Activated gamma-delta T cell treated with Interleukin-2 at 50 U/mL for 16 hours (primary cell): ENCODE measurements at places on chromosomes 2 and 18.

- DNase-seq, result no peak
Observed at GRCh38 chr2:77228391-77228790, 293.8 kb downstream of the LRRTM4 start.

DNA sequence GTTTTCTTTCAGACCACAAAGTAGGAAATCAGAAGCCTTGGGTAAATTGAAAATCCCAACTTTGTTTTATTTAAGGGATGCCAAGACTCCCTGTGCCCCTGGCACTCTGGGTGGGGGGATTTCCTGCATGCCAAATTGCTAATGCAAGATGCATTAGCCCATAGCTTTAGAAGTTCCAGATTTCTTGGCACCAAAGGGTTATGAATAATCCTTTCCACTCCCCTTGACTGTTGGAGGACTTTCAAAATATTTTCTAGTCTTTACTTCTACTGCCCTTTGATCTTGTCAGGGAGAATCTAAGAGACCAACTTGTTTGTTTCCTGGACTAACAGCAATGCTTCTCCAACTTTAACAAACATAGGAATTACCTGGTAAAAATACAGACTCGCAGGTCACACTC lies 81.8 kb upstream of the TGIF1 start:
- no peak for DNase-seq

DNA sequence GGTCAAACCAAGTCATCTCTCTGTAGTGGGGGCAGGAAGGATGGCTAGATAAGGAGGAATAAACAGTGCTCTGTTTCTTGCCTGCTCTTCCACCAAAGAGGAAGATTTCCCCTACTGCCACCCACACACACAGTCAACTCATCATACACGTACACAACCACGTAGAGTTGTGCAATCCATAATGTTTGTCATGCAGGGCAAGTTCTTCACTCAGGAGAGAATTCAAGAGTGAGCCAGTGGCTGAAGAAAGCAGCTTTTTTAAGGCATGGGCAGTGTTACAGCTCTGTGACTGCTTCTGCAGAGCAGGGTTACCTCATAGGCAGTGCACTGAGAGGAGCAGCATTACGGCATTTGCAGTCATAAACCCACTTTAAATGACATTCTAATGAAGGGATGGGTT lies 283.0 kb downstream of the RND3 start:
- no peak for DNase-seq

- no peak for DNase-seq
Observed at GRCh38 chr18:59833785-59834184, 66.0 kb upstream of the PMAIP1 start.

DNA sequence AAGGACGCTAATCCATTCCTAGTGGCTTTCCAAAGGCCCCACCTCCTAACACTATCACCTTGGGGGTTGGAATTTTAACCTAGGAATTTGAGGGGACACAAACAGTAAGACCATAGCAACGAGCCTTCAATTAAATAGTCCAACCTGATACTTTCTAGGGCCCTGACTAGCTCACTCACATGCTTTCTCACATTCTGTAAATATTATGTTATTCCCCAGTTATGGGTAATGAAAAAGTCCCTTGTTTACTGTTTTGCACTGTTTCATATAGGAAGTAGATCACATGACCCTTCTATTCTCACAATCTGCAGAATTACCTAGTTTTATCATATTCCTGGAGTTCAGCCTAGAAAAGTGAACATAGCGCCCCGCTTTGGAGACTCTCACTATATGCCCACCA lies 1212.1 kb upstream of the ACVR2A start:
- no peak for DNase-seq

DNA sequence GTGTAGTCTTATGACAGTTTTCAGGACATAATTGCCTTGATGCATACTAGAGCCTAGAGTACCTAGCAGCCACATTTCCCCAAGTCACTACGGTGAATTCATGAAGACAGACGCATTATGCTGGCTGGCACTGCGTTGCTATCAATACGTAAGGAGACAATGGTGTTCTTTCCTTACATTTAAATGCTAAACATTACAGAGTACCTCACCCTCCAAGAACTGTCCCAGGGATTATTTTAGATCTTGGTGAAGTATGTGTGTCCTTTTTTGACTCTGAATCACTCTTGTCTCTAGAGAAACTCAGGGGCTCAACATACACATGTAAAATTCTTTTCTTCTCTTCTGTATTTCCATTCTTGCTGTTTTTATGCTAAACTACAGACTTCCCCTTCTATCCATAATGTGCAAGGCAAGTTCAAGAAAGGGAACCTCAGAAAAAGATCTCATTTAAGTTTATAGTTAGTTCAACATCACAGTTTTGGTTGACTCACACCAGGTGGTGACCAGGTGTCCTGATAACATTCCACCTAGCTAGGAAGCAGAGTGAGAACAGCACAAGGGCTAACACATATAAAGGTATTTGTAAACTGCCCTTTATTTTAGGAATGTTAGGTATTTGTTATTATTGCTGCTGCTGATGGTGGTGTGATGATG lies 212.4 kb upstream of the HNRNPA3 start:
- DNase-seq, result no peak

- DNase-seq, result no peak
Observed at GRCh38 chr18:63564561-63564960, 22.4 kb downstream of the SERPINB12 start.

- no peak for DNase-seq
Observed at GRCh38 chr2:174683392-174683759, 80.9 kb downstream of the CHRNA1 start.

DNA sequence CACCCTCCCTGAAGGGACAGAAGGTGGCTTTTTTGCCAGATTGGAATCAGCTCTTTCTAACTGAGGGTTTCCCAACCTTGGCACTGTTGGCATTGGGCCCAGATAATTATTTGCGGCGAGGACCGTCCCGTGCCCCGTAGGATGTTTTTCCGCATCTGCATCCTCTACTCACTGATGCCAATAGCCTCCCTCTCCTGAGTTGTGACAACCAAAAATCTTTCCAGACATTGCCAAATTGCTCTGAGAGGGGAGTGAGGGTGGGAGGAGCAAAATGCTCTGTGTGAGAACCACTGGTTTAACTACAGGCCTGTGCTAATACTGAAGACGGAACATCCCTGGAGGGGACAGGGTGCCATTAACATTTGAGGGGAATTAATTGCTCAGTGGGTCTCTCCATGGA lies 33.6 kb upstream of the GLI2 start:
- no peak for DNase-seq

DNA sequence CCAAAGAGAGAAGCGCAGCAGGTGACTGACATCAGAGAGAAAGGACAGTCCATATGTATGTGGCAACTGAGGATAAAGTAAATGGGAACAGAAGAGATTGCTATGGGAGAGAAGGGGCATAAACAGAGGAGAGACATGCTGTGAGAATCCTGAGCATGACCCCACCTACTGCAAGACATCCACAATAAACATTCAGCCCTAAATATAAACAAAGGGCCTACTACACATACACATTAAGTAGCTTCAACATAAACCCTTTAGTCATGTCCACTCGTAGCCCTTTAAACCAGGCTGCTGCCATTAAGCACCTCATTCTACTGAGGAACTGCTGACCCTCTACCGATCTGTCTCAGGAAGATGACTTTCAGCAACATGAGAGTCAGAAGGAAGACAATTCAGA lies 32.9 kb downstream of the CCBE1 start:
- DNase-seq, result no peak

GRCh38 chr2:152813351-152813750 lies 94.9 kb downstream of the ARL6IP6 start:
- DNase-seq, result no peak

- peak; percentile 29 for DNase-seq
Observed at GRCh38 chr18:3605954-3606443, 156.0 kb downstream of the TGIF1 start.

DNA sequence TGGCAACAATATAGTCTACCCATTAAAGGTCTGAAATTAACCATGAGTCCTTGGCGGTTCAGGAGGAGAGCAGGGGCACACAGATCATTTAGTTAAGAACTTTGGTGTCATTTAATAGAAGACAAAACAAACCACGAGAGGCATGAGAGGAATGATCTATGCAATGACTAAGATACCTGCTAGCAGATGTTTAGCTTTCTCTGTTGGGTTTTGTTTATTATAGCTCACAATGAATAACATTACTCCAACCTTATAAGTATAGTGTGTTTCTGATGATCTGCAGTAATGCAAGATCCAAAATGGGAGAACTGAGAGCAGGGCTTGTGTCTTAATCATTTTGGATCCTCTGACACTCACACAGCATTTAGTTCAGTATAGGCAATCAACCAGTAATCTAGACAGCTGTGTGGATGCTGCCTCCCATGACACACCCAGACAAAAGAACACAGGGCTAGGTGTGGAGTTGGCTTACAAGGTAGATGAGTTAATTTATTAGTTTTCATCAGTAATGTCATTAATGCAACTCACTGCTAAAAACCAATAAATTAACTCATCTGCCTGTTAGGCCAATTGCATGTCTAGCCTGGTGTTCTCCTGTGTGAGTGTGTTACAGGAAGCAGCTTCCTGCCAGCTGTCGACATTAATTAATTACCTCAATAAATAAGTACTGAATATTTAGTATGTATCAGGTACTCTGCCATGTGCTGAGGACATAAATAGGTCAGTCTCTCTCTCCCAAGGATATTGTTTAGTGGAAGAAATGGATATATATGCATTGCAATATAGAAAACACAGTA lies 92.3 kb downstream of the CLIP4 start:
- DNase-seq, result no peak

- DNase-seq, result no peak
Observed at GRCh38 chr2:82539280-82539621, 1919.8 kb downstream of the SUCLG1 start.

DNA sequence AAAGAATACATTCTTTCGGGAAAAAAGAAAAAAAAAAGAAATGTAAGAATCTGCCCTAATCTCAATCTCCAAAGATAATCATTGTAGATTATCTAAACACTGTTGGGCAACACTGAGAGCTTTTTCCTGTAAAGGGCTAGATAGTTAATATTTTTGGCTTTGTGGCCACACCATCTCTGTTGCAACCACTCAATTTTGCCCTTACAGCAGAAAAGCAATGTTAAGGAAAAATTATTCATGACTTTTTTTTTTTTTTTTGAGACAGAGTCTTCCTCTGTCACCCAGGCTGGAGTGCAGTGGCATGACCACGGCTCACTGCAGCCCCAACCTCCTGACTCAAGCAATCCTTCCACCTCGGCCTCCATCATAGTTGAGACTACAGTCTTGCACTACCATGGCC lies 17.3 kb upstream of the FZD5 start:
- no peak for DNase-seq

DNA sequence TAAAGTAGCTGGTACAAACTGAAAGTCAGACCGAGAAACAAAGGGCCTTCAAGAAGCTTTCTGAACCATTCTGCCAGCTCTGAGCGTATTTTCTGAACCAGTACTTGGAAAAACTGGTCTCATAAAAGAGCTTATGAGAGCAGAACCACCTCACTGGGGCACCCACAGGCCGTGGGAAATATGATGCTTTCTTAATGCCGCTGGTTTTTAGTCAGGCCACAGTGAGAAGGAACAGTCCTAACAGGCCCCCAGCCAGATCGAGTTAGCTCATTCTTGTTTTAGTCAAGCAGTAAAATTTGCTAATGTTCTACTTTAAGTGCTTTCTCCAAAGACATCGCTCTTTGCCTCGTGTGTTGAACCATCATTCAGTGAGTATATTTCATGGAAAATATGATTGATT lies 12.7 kb upstream of the NOSTRIN start:
- DNase-seq, result no peak

GRCh38 chr2:191675807-191676721 lies 1.9 kb upstream of the NABP1 start:
- DNase-seq, result peak; percentile 52

DNA sequence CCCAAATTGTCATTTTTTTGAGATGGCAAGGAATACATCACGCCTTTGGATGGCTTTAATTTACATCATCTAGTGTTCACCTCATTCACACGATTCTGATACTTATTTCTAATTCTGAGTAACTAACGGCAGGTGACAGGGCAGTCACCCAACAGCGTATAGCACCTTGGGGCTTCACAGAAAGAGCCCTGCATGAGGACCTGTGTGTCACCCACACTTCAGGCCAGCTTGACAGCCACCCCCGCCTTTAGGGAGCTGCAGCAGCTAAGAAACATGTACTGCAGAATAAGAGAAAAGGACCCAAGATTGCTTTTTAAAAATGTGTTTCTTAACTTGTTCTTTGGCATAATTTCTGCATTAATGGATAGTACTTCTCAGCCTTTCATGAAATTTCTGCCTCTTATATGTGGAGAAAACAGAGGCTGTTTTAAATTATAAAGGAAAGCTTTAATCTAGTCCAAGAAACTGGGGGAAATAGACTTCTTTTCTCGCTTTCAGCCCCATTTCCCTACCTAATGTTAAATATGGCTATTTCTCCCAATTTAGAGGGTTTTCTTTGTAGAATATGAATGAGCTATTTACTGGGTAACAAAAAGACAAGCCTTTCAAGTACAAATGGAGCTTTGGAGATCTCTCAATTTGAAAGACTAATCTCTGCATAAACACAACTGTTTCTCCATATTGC lies 245.1 kb downstream of the LDLRAD4 start:
- no peak for DNase-seq

GRCh38 chr2:198004173-198004572 lies 199.8 kb downstream of the PLCL1 start:
- DNase-seq, result no peak

DNA sequence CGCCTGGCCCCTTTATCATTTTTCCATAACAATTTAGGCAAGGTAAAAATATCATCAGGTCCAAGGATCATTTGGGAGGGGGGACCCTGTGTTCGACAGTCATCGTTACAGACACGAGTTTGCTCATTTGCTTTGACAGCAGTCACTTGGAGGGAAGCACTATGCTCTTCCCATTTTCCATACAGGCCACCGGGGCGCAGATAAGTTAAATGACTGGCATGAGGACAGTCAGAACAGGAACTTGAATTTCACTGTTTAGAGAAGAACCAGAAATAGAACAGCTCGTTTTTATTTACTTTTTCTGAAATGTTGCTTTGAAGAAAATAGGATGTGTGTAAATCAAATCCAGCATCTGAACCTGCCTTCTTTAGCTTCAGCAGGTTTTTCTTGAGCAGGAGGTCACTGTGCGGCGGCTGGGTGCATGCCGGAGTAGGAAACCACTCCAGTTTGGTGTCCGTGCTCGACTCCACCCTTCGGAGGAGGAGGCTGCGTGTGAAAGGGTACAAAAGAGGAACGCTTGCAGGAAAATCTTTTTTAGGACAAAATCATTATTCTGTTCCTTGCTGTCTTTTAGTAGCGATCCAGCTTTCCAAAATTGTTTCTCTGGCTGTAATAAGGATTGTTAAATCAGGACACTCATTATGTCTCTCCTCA lies 15.2 kb downstream of the NPAS2 start:
- no peak for DNase-seq

GRCh38 chr2:235921508-235922191 lies 246.5 kb downstream of the GBX2 start:
- no peak for DNase-seq

GRCh38 chr18:79586436-79587225 lies 93.0 kb upstream of the CTDP1 start:
- no peak for DNase-seq

GRCh38 chr2:239966029-239966852 lies 58.9 kb downstream of the NDUFA10 start:
- no peak for DNase-seq

DNA sequence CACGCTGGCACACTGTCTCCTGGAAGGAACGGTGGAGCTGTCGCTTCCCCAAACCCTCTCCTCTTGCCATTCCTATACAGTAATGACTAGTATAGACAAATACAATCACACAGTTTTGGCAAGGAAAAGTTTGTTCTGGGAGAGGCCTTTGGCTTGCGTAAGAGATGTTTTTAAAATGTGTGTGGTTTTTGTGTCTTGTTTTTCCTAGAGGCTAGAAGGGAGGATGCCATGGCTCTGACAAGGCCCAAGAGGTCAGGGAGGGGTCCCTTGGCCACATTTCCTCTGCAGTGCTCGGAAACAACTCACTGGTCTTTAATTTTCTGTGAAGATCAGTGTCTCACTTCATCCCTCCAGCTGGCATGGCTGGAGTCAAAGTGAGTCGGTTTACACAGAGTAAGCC lies 195.9 kb downstream of the SH3RF3 start:
- no peak for DNase-seq
